ENCODE measurements at places on chromosomes 4 and X. TPM values are rescaled to one million over a fixed set of nuclear protein-coding genes. Genes with fewer than 3 reads are reported as not detected.

DNA sequence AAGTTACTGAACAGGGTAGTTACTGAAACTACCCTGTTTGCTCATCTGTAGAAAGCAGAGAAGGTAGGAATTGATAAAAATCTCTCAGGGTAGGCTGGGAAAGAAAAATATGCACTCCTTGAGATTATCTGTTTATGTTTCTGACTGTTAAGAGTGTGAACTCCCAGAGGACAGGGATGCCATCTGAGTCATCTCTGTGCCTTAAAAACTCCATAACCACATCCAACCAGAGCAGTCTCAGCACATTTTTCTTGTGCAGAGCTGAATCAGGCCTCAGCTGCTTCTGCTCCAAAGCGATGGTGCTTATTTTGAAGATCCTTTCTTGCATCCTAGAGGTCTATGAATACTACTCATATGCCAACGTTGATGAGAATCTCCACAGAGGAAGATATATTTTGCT lies 9.9 kb downstream of the CENPVL3 start:
- DNase-seq, result no peak

DNA sequence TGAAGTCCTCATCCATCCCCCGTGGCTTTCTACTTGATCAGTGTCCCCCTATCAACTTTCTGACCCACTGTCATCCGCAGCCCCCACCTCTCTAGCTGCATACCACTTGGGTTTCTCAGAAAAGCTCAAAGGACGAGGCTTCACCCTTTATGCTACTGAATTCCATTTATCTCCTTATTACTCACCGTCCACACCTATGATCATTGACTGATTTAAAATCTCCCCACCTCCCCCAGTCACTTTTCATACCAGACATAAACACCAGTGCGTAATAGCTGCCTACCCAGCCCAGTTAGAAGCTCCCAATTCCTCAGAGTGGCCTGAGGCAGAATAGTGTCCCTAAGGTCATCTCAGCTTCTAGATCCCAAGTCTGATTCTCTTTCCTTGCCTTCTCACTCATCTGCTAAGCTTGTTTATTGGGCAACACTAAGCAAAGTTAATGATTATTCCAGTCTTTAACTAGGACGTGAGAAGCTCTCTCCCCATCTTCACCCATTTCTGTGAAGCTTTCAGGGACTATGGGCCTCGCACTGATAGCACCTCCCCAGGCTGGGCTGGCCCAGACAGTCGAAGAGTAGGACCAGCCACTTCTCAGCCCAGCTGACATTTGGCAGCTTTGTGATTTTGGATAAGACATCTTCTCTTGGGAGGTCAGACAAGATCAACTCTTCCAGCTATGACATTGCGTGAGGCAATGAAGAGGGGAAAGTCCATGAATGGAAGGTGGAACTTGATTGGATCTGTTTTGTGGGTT lies 7.2 kb upstream of the DDX60L start:
- no peak for DNase-seq

- DNase-seq, result no peak
Measured at GRCh38 chr4:26525136-26525770, 35.0 kb upstream of the CCKAR start.

Gene MAGEC1
- not detected for total RNA-seq

Gene VBP1
- total RNA-seq, result 11.2 TPM

- DNase-seq, result no peak
Measured at GRCh38 chr4:147547314-147548056, 66.6 kb downstream of the EDNRA start.

Gene BTK
- total RNA-seq, result 0.64 TPM

All from ascending aorta (tissue), 2 donors.